ENCODE measurements at places on chromosomes 1 and 21.

- DNase-seq = no peak
Observed at GRCh38 chr1:167502192-167502551, 16.2 kb downstream of the CD247 start.

GRCh38 chr1:237124856-237125462, 83.0 kb downstream of the RYR2 start:
- no peak for DNase-seq

DNA sequence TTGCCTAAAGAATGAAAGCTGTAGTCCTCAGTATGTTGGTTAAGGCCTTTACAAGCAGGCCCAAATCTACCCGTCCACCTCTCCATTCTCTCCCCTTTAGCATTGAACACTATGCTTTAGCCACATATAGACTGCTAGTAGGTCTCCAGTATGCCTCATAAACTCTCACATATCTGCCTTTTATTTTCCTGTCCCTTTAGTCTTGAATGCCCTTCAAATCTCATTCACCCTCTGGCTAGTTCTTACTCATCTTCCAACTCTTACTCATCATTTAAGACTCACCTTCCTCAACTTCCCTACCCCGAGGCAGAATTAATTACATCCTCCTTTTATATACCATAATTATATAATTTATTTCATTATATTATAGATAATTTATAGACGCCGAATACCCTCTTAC, 78.7 kb upstream of the TSPAN2 start:
- DNase-seq = no peak

DNA sequence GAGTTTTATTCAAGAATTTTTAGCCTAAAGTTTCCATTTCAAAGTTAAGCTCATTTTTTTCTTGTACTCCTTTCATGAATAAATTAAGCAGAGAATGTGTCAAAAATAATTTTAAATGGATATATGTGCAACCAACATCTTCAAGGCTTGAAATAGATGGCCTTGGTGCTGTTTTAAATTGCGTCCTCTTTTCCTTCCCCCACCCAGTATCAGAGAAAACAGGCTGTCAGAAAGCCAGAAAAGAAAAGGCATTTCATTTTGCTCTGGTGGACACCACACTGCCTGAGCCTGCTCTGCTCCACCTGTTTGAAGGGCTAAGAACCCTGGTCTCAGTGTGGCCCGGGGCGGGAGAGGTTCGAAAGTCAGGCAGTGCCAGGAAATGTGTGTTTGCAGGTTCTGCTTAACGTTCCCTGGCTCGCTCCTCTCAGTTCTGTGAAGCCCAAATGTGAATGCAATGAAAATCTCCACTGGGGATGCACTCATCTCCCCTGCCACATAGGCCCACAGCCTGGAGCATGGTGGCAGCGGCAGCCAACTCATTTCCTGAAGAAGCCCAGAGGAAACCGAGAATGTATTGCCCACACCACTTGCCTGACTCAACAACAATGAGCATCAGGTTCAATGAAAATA, 134.4 kb downstream of the SDCCAG8 start:
- no peak for DNase-seq

GRCh38 chr1:237875291-237875690, 15.4 kb downstream of the ZP4 start:
- no peak for DNase-seq

All from activated gamma-delta T cell treated with anti-CD3 and anti-CD28 coated beads, Interleukin-2, amount 50 U/mL, for 16 hours (primary cell).